ENCODE measurements at places on chromosomes 6 and 20. TPM values are rescaled to one million over a fixed set of nuclear protein-coding genes. Genes with fewer than 3 reads are reported as not detected.

The MLIP gene
- 0.32 TPM for total RNA-seq

The EFCAB8 gene
- 0.22 TPM for total RNA-seq

The PKIB gene
- total RNA-seq, result 0.13 TPM

The KHDRBS2 gene
- total RNA-seq, result not detected

The GSTA1 gene
- total RNA-seq, result 0.26 TPM

The TAGAP gene
- total RNA-seq, result 0.11 TPM

The CFAP206 gene
- 1.2 TPM for total RNA-seq

The ZBTB46 gene
- 4.4 TPM for total RNA-seq

The SYTL3 gene
- 1.9 TPM for total RNA-seq

The TMEM74B gene
- total RNA-seq, result 0.11 TPM

The BPIFB1 gene
- total RNA-seq, result not detected

The HMGCLL1 gene
- not detected for total RNA-seq
